ENCODE measurements at places on chromosomes 7 and 10.
A peak's percentile ranks its signal among the peaks of the same experiment; 100 is the strongest.

DNA sequence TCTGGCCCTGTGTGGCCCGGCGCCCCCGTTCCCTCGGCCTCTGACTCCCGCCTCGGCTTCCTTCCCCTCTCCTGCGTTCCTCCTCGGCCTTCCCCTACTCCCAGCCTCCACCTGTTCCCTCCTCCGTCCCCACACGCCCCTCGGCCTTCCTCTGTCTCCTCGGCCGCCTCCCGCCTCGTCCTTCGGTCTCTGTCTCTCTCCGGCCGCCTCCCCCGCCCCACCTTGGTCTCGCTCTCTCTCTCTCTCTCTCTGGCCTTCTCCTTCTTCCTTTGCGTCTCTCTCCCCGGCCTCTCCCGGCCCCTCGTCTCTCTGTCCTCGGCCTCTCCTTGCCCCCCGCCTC, 588 bp downstream of the GET4 start:
- no peak for DNase-seq

GRCh38 chr10:52121688-52122087, 192.4 kb upstream of the DKK1 start:
- no peak for DNase-seq

DNA sequence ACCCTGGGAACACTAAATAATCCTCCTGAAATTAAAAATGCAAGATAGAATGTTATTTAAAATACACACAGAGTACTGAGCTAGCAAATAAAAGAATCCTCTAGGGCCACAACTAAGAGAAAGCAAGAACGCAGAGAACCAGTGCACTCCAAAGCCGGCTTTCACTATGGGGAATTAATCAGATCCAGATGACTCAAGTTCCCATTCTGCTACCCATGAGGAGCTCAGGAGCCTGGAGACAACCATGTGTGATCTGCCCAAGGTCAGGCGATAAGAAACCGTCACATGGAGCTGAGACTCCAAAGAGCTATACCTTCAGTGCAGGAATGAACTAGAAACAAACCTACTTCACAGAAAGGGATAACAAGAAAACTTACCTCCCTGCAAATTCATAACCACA, 19.5 kb upstream of the CYREN start:
- peak; percentile 83 for DNase-seq

GRCh38 chr7:155426543-155427410, 31.2 kb upstream of the EN2 start:
- DNase-seq: no peak

DNA sequence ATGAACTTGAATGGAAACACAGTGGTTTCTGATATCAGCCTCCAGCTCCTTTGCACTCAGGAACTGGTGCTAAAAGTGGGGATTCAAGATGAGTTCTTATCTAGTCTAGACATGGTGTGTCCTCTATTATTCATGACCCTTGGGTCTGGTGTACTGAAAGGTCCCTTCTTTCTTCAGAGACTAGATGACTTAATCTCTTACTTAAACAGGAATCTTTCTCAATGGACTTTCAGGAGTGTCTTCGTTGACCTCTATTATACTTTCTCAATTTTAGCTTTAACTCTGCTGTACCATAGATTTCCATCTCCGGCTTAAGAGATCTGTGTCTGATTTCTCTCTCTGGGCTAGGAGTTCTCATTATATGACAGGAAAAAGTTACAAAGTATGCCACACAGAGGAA, 83.5 kb upstream of the INHBA start:
- DNase-seq: no peak

GRCh38 chr7:70776627-70777101, 355.3 kb upstream of the GALNT17 start:
- peak; percentile 58 for DNase-seq

- DNase-seq: no peak
Observed at GRCh38 chr7:81165070-81165469, 246.2 kb upstream of the SEMA3C start.

DNA sequence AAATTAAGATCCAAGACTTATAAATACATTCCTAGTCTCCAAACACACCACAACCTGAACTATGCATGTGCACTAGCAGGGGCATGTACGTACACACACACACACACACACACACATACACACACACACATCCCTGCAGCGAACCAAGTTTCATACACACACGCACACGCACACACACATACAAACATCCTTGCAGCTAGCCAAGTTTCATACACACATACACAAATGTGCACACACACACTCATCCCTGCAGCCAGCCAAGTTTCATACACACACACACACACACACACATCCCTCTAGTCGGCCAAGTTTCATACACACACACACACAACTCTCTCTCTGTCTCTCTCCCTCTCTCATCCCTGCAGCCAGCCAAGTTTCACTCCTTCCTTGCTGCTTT, 82.7 kb upstream of the WIPF3 start:
- peak; percentile 1 for DNase-seq

- no peak for DNase-seq
Observed at GRCh38 chr7:50795831-50796230, 13.1 kb upstream of the GRB10 start.

DNA sequence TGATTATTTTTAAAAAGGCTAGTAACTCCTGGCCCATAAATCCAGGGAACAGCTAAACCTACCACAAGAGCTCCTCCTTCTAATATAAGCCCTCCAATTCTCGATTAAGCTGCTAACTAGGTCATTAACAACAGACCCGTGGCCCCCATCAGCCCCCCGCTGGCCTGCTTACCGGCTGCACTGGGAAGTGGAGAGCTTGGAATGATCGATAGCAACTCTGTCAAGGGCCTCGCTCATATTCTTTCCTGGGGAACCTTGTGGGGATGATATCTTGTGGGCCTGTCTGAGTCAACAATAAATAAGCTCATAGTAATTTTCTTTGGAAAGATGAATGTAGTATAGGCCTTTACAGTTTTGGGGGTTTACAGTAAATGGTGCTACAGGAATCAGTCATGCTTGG, 353.5 kb downstream of the TCERG1L start:
- no peak for DNase-seq

- DNase-seq: no peak
Observed at GRCh38 chr7:13226385-13226784, 539.0 kb downstream of the ARL4A start.

- DNase-seq: no peak
Observed at GRCh38 chr10:117350909-117351308, 24.3 kb downstream of the PDZD8 start.

GRCh38 chr10:75612904-75613684, 181.7 kb downstream of the LRMDA start:
- no peak for DNase-seq

GRCh38 chr7:17313194-17313593, 14.7 kb downstream of the AHR start:
- DNase-seq: no peak

DNA sequence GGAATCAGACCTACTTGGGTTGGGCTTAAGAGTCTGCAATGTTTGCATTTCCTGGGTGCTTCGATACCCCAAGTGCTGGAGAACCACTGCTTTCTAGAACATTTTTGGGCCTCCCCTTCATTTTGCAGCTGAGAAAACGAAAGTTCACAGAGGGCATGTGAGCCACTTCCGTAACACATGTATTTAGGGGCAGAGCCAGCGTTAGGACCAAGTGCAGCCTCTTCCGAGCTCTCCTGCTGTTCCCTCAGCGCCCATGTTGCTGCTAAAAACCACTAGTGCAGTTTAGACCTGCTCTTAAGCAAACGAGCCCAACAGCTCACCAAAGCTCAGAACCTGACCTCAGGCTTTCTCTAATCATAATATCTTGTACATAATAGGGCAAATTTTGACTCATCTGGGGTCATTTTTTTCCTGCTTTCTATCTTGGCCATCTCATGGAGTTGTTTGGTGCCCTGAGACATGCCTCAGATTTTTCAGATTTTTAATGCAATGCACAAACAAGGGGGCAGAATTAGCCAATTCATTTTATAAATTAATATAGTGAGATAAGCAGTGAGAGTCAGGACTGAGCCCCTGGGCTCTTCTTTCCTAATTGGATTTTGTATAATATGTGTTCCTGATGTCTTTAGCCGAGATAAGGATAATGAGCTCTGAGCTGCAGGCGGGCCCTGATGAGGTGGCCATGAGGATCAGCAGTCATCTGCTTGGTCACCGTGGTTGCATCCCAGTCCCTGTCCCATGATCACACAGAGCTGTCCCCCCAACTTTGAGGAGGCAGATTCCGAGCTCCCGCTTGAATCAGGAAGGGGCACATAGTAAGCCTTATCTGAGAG, 12.9 kb downstream of the BAG3 start:
- DNase-seq: peak; percentile 43

GRCh38 chr7:68691261-68692216, 906.7 kb upstream of the AUTS2 start:
- peak; percentile 10 for DNase-seq

GRCh38 chr10:7168414-7168813, 242.4 kb downstream of the SFMBT2 start:
- DNase-seq: no peak

DNA sequence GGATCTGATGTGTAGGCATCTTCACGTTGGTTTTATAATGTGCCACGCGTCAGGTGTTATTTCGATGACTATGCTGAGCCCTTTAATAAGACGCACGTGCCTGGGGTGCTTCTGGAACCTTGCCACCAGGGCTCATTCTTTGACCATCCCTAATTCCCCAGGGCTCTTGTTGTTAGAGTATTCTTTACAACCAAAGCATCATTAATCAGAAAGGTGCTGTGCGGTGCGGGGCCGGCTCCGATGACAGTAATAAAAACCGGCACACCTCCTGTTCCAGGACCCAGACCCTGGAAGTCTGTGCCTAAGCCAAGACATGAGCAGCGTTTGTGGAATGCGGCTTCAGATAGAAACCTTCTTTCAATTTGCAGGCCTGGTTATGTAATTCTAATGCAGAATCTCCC, 58.4 kb downstream of the MGMT start:
- peak; percentile 44 for DNase-seq

- peak; percentile 77 for DNase-seq
Observed at GRCh38 chr10:116888380-116889055, 39.2 kb downstream of the ENO4 start.

DNA sequence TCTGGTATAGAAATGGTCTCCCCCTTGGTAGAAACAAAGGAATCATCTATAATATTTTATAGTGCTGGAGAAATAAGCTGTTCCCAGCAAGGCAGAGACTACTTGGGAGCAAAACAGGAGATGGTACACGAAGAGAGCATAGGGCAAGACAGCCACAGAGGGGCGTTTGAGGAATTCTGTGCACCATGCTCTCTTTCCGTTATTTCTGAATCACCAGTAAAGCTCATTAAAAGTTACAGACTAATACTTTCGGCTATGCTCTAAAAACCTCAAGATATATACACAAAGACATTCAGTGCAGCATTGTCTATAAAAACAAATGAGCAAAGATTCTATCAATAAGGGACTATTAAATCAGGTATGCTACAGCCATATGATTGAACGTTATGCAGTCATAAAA, 68.5 kb upstream of the FHIP2A start:
- DNase-seq: peak; percentile 45

GRCh38 chr10:120336911-120337540, 120.0 kb upstream of the PLPP4 start:
- no peak for DNase-seq

DNA sequence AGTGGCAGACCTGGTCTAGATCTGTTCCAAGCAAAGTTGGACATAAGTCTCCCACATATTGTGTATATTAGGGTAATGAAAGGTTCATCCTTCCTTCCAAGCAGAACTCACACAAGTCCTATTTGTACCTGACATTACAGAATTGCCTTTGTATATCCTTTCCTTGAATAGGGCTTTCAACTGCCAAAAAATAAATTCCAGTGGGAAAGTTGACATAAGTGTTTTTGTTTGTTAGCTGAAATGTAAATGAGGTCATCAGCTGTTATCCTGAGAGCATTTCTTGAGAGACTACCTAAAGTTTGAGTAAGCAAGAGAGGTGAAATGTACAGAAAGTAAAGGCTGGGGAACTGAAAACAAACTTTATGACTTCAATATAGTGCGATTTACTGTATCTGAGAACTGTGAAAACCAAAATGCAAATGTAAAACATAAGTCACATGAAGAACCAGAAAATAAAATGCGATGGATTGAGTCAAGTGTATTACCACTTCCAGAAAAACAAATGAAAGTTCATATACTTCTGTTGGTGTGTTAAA, 527.3 kb upstream of the SEMA3D start:
- no peak for DNase-seq

DNA sequence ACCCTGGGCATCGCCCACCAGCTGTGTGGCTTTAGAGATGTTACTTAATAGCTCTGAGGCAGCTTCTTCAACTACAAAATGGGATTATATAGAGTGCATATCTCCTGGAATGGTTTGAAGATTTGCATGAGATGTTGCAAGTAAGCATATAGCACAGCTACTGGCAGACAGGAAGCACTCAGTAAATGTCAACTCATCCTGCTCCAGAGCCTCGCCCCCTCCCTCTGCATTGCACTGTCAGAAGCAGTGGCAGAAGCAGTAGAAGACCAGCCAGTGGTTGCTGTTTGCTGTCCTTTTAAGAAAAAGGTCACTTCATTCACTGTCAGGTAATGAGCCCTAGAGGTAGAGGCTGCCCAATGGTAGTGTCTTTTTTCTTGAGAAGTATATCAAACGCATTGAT, 180.0 kb upstream of the GHITM start:
- DNase-seq: no peak

GRCh38 chr10:97647556-97647955, 7.1 kb downstream of the PI4K2A start:
- peak; percentile 73 for DNase-seq

GRCh38 chr10:1255600-1256431, 199.6 kb downstream of the WDR37 start:
- DNase-seq: no peak

DNA sequence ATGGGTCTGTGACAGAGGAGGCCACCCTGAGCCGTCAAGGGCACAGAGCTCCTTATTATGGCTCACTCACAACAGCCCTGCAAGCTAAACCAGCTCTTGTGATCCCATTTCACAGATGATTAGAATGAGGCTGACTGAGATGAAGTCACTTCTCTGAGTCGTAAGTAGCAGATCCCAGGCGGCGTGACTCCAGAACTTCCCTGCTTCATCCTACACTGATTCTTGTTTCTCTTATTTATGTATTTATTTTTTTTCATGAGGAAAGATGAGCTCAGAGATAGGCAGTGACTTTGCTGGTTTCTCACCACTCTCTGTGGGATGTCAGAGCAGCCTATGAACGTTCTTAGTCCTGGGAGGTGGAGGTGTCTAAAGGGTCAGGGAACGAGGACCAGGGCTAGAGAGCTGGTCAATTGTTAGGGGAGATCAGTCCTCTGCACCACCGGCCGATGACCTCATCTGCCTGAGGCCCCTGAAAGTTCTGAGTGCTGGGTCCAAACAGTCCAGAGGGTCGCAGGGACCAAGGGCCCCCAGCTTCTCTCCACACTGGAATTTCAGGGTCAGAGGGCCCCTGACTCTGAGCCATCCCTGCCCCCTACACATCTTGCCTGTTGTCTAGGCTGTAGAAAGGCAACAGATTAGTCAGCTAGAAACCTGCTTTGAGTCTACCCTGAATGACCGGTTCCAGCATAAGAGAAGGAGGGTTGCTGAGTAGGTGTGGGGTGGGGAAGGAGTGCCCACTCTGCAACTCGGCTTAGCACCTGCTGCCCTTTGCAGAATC, 17.9 kb downstream of the CLRN3 start:
- no peak for DNase-seq

GRCh38 chr7:158035343-158035742, 552.3 kb downstream of the PTPRN2 start:
- DNase-seq: no peak
